RWPE1 (cell line): ENCODE measurements at places on chromosomes 5 and 9.
A peak's percentile ranks its signal among the peaks of the same experiment; 100 is the strongest.

GRCh38 chr5:140130949-140131733 lies 5.4 kb downstream of the IGIP start:
- DNase-seq: no peak

GRCh38 chr5:139468421-139468931 lies 2.3 kb upstream of the SMIM33 start:
- DNase-seq: no peak

- DNase-seq: no peak
Measured at GRCh38 chr9:3692606-3693005, 166.8 kb upstream of the RFX3 start.

DNA sequence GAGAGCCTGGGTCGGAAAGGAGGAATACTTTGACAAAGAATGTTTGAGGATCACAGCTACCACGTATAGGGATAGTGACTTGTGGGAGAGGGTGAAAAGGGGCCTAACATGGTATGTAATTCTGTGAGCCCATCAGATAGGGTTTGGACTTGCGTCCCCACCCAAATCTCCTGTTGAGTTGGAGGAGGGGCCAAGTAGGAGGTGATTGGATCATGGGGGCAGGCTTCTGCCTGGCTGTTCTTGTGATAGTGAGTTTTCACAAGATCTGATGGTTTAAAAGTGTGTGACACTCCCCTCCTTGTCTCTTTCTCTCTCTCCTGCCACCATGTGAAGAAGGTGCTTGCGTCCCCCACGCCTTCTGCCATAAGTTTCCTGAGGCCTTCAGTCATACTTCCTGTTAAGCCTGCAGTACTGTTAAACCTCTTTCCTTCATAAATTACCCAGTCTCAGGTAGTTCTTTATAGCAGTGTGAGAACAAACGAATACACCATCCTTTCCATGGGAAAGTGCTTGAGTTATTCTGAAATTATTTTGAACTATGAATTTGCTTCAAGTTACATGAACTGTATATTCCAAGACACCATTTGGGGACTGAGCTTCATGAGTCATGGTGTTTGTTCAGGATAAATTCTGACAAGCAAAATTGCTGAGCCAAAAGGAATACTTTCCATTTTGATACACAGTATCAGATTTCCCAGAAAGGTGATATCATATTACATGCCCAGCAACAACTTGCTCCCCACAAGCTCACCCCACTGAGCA lies 68.8 kb upstream of the SSBP2 start:
- DNase-seq: peak; percentile 54

DNA sequence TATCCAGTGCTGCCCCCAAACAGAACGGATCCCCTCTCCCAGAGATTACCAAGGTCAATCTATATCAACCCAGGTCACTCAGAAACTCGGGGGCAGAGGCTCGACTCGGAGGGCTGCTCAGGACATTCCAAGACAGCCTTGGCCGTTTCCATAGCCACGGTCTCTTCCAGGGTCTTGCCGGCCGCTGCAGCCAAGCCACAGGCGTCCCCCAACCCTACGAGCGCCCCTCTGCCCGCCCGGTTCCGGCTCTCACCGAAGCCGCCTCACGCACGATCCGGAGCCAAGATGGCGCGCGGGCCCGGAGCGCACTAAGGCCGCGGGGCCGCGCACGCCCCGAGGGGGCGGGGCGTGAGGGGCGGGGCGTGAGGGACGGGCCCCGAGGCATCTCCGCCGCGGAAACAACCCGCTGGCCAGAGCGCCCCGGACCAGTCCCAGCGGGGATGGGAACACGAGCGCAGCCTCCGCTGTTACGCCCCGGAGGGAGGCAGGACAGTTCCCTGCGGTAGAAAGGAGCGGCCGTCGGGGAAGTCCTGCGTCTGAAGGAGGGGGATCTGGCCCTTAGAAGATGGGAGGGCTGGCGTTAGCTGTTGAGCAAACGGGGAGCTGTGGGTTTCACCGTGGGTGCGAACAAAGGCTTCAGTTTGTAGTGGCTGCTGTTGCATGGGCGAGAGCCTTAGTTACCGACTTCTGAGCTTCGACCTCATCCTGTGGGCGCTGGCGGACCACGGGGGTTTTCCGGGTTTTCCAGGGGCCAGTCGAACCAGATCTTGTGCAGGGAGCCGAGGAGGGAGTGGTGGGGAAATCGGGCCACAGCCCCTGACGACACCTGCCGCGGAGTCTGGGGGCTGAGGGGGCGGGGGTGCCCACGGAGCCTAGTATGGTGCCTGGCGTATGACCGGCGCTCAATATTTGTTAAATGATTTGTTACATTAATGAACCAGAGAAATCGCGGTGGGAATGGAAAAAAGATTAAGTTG lies at the start of gene RPP25L:
RPP25L (minus strand) TSS at position 287 of the 977 bp plus-strand sequence. CDS start 801 bp downstream, outside the sequence.
- peak; percentile 94 for DNase-seq

GRCh38 chr9:100437860-100438805 lies 11.2 kb downstream of the MSANTD3 start:
- DNase-seq: peak; percentile 77

DNA sequence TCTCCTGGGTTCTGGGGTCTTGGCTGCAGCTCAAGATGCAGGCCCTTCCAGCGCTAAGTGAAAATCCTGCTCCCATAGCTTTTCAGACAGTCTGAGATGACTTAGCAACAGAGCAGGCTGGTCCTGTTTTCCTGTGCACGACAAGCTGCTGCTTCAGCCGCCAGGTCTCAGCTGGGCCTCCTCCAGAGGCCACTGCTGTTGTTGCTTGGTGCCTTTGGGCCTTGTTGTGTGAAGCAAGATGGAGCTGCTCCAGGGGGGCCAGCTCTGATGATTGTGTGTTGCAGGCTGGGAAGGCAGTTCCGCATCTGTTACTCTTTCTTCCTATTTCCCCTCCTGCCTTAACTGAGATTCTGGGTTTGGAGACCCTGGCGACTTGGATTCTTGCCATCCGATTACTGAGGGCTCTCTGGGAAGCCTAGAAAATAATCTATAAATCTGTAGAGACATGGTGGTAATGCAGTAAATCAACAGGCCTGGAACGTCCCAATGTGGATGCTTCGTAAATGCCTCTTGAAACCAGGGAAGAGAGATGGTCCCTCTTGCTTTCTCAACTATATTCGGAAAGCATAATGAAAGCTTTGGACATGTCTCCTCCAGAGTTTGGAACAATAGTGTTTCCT lies 3.2 kb downstream of the MAP1B start:
- no peak for DNase-seq

DNA sequence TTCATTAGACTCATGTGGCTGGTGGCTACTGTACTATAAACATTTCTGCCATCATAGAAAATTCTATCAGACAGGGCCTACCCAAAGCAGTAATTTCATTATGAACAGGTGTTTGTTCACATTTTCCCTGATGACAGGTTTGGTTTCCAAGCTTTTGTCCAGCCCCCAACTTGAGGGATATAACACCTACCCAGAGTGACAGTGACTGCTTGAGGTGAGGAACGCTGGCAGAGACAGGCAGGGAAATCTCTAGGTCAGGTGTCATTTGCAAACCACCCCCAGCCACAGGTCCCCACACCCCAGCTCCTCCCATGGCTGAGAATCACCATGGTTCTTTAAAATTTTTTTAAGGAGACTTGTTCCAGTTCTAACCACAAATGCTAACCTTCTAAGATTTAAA lies 25.5 kb downstream of the GOLM1 start:
- no peak for DNase-seq

DNA sequence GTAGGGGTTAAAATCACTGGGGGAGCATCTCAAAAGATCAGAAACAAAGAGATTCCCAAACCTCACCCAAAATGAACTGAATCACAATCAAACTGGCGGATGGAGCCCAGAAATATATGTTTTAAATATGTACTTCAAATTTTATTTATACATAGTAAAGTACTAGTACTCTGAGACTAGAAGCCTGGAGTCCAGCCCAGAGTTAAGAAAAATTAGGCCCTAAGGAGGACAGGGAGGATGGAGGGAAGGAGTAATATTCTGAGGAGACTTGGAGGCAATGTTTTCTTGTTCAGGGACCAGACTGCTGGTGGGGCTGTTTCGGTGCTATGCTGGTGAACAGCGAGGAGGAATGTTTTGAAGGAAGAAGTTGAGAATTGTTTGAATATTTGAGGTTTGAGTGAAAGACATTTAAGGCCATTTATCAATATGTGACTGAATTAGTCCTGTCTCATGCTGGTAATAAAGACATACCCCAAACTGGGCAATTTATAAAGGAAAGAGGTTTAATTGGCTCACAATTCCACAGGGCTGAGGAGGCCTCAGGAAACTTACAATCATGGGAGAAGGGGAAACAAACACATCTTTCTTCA lies 552.4 kb upstream of the DAB2 start:
- no peak for DNase-seq

GRCh38 chr9:6894135-6894534 lies 136.4 kb downstream of the KDM4C start:
- DNase-seq: no peak

DNA sequence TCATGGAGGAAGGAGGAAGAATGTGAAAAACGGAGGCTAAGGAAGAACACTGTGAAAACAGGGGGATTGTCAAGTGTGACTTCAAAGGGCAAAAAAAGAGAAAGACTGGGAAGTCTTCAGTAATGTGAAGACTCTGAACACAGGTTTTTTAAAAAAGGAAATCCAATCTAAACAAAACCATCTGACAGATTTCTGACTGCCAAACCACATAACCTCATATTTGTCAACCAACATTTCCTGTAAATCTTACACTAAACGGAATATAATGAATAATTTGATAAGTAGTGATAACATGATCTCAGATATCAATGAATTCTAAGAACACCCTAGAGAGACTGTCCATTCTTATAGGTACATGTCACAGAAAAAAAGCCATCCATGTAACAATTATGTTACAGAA lies 124.7 kb downstream of the FBN2 start:
- no peak for DNase-seq

DNA sequence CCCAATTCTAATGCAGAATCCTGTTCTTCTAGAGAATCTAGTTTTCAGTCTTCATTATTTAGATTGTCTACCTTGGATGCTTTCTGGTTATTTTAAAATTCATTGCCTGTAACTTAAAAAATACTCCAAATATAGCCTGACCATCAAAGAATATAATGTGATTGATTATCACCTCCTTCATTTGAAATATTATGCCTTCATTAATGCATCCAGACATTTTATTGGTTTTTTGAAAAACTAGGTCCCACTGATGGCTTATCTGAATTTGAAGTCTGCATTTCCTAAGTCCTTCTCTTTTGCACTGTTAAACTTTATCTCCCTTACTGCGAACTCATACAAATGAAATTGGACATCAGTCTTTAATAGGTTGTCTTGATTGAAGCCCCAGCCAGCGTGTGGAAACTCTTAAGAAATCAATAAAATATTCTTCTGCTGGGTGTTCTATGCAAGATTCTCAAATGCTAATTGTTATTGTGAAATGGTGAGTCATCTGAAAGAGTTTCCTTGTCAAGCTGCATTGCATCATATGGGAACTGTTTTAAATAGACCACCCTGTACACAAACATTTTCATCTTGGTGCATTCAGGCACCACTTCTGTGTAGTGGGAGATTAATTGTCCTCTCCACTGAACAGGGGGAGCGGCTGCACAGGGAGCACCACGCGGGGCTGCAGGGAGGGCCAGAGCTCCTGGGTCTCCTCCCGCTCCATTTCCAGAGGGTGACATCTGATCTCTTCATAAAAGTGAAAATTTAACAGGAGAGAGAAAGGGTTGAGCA lies 92.3 kb upstream of the FANCC start:
- peak; percentile 84 for DNase-seq

- DNase-seq: no peak
Measured at GRCh38 chr9:120901755-120902568, 24.6 kb downstream of the TRAF1 start.

- peak; percentile 80 for DNase-seq
Measured at GRCh38 chr9:132630811-132631210, 39.0 kb downstream of the DDX31 start.

- DNase-seq: peak; percentile 54
Measured at GRCh38 chr9:91298311-91298710, 63.4 kb downstream of the AUH start.

DNA sequence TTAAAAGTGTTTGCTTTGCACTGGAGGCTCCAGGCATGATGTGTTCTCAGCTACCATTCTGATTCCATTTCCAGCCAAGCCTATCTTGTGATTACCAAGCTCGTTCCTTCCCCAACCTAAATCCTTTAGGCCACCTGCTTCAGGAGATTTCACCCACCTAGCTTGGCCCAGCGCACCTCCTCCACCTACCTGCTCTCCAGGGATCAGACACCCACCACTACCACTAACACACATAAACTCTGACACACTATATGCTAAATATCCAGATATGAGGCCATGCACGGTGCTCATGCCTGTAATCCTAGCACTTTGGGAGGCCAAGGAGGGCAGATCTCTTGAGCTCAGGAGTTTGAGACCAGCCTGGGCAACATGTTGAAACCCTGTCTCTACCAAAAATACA lies 2.4 kb downstream of the MYORG start:
- DNase-seq: no peak

GRCh38 chr5:100430268-100431195 lies 104.6 kb upstream of the FAM174A start:
- peak; percentile 32 for DNase-seq

GRCh38 chr5:95631255-95631958 lies 11.5 kb downstream of the GPR150 start:
- peak; percentile 66 for DNase-seq

DNA sequence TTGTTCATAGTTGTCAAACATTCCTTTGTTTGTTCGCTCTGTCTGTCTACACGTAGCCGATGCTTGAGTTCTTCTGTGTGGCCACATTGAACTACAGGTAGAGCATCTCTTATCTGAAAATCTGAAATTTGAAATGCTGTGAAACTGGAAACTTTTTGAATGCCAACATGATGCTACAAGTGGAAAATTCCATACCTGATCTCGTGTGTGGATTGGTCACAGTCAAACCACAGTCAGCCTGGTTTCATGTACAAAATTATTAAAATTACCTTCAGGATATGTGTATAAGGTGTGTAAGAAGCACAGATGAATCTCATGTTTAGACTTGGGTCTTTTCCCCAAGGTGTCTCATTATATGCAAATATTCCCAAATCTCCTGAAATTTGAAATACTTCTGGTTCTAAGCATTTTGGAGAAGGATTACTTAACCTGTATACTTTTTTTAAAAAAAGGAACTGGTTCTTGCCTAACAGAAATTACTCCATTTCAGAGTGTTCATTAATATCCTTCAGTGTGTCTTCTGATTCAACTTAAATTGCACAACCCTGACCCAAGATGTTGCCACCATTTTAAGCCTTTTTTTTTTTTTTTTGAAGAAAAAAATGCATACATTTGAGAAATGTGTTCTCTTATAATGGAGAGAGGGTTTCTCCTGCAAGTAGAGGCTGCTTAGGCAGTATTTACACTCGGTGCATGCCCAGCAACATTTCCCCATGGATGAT lies 254.3 kb downstream of the MAST4 start:
- DNase-seq: peak; percentile 65

DNA sequence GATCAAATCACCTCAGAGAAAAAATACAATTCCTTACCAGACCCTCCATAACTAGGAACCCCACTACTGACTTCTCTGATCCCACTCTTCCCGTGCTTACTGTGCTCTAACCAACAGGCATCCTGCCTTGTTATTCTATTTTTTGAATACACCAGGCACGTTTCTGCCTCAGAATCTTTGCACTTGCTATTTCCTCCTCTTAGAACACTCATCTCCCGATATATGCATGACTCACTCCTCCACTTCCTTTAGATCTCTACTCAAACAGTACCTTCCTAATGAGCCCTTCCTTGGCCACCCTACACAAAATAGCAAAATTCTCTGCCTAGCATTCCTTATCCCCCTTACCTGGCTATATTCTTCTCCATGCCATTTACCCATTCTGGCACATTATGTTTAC lies 43.9 kb downstream of the MAPKAP1 start:
- DNase-seq: peak; percentile 83

GRCh38 chr5:121850272-121850671 lies 1.4 kb upstream of the FTMT start:
- no peak for DNase-seq

GRCh38 chr5:133521801-133522200 lies 90.5 kb downstream of the FSTL4 start:
- no peak for DNase-seq
